ENCODE measurements at places on chromosomes 6 and 20.

DNA sequence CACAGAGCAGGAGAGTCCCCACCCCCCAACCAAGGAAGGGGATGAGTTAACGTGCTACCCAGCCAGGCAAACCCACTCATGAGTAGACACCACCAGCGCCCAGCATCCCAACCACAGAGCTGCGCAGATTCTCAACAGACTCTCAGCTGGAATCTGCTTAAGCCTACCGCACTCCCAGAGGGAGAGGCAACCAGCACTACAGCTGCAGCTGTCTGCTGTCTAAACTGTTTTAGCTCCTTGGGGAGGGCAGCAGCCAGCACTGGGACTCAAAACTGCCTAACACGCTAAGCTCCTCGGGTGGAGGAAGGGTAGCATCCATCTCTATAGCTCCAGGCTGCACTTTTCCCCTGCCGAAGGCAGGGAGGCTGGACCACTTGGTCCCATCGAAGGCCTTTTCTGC lies 539.8 kb downstream of the EPHA7 start:
- DNase-seq, result no peak

- DNase-seq, result no peak
Observed at GRCh38 chr6:157672726-157673412, 150.2 kb upstream of the SNX9 start.

- DNase-seq, result no peak
Observed at GRCh38 chr6:30092852-30093543, 17.4 kb upstream of the RNF39 start.

GRCh38 chr6:56187686-56188085 lies 59.7 kb downstream of the COL21A1 start:
- DNase-seq, result no peak

DNA sequence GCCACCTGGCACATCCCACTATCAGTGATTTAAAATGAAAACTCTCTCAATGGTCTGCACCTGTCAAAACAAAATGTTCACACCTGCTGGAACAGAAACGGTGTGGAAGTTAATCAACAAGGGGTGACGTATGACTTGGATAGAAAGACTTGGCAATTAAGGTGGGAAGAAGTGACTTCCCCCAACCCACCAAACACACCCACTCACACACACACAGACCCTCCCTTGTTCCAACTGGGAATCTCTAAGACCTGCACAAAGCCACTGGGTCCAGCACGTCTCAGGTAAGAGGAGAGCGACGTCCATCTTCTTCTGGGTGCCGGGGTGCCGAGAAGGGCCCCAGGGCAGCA lies 25.1 kb upstream of the TCFL5 start:
- DNase-seq, result no peak

- DNase-seq, result no peak
Observed at GRCh38 chr6:30067460-30068139, 602 bp downstream of the PPP1R11 start.

GRCh38 chr6:96889146-96889545 lies 8.5 kb downstream of the NDUFAF4 start:
- no peak for DNase-seq

DNA sequence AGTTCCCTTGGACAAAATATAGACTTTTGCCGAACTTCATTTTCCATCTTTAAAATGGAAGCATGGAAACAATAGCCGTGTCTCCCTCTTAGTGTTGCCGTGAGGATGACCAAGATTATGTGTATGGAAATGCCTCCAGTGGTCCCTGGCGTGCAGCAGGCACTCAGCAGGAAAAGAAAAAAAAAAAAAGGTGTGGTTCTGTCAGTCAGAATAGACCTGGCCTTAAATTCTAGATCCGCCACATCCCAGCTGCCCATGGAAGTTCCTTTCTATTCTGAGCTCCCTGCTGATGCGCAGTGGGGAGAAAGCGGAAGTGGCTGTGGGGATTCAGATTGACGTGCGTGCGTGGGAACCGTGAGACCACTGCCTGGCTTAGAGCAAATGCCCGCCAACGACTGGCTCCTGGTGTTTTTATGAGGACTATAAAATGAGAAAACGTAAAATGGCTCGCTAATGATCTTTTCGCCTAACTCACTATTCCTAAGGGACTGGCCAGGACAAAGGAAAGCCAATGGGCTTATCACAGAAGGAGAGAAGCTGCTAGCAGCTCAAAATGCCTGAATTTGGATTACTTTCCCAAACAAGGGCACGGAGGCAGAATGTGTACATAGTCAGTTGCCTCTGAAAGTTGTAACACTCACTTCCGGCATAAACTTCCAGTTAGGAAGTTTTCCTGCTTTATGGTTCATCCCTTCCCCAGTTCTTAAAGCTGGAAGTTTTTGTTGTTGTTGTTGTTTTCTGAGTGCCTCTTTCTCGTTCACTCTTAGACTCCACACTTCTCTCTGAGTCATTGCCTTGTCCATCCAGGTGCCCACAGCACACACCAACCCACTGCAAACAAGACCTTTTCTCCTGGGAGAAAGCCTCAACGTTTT lies 11.4 kb upstream of the PDE10A start:
- DNase-seq, result no peak

DNA sequence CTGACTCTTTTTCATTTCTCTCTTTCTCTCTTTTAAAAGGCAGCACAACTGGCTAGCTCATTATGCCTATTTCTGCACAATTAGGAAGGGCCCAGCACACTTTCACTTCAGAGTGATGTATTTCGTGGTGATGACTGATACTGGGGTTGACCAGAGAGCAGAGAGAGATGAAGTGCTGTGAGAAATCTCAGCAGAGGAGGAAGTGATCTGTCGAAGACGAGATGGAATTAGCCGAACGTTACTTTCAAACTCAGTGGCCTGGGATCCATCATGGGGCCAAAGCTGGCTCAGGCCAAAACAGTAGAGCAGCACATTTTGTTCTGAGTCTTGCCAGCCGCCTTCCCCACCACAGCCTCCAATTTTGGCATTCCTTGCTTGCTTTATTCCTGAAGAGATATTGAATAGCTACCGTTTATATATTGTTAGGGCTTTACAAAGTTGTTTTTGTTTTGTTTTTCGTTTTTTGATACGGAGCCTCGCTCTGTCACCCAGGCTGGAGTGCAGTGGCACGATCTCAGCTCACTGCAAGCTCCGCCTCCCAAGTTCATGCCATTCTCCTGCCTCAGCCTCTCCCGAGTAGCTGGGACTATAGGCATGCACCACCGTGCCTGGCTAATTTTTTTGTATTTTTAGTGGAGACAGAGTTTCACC lies 213.2 kb upstream of the ECI2 start:
- DNase-seq, result no peak

DNA sequence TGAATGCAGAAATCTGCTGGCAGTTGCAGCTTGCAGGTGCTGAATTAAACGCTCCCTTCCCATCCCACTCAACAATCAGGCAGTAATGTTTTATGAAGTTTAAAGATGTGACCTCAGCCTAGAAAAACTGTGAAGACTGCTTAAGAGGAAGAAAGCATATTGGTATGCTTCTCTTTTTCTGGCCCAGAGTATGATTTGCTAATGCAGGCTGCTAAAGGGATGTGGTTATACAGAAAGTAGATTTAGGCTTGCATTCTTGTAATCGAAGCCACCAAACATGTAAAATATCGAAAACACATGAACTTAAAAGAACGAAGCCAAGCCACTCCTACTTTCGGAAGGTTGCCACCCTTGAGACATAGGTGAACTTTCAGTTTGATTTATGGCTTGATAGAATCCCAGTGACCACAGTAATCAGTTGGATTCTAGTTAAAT lies 40.7 kb downstream of the MAP3K5 start:
- no peak for DNase-seq

GRCh38 chr20:57148263-57148662 lies 118.2 kb downstream of the BMP7 start:
- no peak for DNase-seq

- no peak for DNase-seq
Observed at GRCh38 chr20:58637466-58638213, 13.4 kb upstream of the STX16 start.

DNA sequence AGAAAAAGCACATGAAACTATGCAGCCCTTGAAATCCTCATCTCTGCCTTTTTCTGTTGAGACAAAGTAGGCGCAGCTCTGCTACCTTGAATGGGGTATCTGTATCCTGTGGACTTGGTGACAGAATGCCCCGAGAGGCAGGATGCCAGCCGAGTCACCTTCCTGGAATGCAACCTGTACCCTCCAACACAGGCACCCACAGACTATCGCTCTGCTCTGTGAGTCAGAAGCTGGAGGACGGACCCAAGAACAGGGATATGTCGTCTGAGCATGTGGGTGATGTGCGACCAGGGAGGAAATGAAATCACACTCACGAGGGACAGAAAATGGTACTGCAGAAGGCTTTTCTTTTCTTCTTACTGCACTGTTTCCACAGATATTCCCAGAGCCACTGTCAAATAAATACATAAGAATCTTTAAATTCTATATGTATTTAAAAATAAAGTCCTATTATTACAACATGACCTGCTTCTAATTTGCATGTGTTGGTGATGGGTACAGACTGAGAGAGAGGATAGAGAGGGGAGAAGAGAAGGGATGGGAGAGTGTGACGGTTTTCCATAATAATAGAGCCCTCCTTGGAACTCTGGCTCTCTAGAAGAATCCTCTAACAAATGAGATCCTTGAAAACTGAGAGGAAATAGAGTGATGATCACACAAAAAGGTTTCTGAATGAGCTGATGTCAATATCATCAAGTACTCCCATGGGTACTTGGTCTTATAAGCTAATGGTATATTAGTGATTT lies 308.1 kb downstream of the FOXC1 start:
- DNase-seq, result no peak

GRCh38 chr6:33613795-33614168 lies 7.3 kb upstream of the ITPR3 start:
- DNase-seq, result no peak

- DNase-seq, result no peak
Observed at GRCh38 chr6:69915346-69915745, 49.0 kb downstream of the COL19A1 start.

DNA sequence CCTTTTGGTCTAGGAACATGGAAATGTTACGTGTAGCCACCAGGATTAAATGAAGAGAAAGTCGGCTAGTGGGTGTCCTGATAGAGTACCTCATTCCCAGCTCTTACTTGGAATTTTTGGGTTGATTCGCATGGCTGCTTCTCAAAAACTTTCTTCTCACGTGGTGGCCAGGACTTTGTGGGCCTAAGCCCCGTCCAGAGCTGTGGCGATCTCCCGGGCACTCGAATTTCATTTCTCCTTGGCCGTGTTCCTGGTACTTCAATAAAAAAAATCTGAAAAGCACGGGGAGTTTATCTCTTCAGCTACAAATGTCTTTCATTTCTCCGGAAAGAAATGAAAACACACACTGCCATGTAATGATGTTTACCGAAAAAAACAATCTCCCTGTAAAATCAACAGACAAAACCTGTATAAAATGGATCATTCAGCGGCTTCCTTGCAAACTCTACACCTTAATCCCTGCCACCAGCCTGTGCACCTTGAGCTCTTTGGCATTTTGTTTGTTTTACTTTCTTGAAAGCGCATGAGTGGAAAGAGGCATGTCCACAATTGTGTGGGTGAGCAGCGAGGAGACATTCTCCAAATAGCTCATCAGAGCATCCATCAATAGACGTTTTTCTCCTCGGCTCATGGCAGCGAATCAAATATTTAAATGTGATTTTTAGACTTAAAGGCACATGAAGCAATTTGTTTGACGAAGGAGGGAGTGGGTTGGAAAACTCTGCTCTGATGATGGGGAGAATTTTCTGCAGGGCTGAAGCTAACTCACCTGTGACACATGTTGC lies 173.1 kb downstream of the TFAP2C start:
- DNase-seq, result no peak

DNA sequence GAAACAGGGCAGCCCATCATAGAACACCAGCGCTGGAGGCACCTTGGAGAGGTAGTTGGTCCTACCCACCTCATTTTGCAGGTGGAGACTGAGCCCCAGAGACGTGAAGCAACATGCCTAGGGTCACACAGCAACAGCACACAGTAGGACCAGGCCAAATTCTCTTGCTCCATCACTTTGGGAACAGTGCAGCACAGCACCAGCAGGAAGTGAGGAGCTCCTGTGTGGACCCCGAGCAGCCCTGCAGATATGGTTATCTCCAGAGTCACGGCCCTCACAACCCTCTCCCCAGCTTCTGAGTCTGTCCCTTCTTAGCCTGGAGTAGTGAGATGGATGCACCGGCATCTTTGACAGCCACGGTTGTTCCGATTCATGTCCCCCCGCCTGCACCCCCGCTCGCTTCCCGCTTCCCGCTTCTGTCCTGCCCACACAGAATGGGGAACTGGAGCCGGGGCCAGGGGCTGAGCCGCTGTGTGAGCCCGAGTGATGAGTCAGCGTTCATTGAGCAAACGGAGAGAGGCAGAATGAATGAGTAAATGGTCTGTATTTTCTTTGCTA lies 72.6 kb upstream of the DUSP22 start:
- no peak for DNase-seq

- no peak for DNase-seq
Observed at GRCh38 chr6:166949528-166950442, 6.6 kb downstream of the RNASET2 start.

- DNase-seq, result no peak
Observed at GRCh38 chr6:149335924-149336608, 18.6 kb downstream of the TAB2 start.

DNA sequence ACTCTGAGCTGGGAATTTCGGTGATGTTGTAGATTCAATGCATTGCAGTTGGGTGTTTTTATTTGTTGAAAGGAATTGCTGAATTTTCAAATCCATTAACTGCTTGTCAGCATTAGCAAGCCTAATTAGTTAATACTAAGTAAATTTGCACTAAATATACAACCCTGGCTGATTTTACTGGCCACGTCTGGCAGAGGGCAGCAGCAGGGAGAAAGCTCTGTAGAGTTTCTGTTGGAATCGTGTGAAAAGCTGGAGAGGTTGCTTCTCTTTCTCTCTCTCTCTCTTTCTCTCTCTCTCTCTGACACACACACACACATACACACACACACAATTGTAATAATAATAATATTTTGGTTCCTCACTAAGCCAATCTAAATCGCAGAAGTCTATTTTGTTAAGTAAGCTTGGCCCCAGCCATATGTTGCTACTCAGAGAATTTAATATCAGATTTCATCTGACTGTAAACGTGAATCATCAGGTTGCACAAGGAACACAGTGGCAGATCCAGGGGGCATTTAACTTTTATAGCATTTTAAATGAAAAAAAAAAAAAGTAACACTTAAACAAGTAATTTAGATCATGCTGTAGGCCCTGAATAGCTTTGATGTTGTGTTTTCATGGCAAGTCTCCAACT lies 289.5 kb downstream of the ESR1 start:
- DNase-seq, result no peak

GRCh38 chr6:131937226-131937625 lies 13.9 kb downstream of the CCN2 start:
- no peak for DNase-seq

GRCh38 chr6:42864602-42865001 lies 14.8 kb upstream of the RPL7L1 start:
- no peak for DNase-seq

GRCh38 chr6:147970970-147971369 lies 371.7 kb upstream of the SASH1 start:
- DNase-seq, result no peak

- DNase-seq, result no peak
Observed at GRCh38 chr6:75931011-75931680, 141.3 kb downstream of the IMPG1 start.

Data from stimulated activated CD4-positive, alpha-beta T cell treated with anti-CD3 and anti-CD28 coated beads, Interleukin-1b, Interleukin-23, amount 100 ng/mL, for 1 hour (primary cell).